ENCODE measurements at places on chromosomes 1 and 21. TPM values are rescaled to one million over a fixed set of nuclear protein-coding genes. Genes with fewer than 3 reads are reported as not detected.

The TNFSF18 gene
- not detected for total RNA-seq

The GPR3 gene
- total RNA-seq: 2.1 TPM

The CFHR4 gene
- not detected for total RNA-seq

The HCRTR1 gene
- 0.04 TPM for total RNA-seq

The CR1 gene
- not detected for total RNA-seq

The RNF186 gene
- total RNA-seq: not detected

The SIPA1L2 gene
- total RNA-seq: 8.3 TPM

All from A549 treated with CORT108297 at 1 μM for 4 hours (cell line).